ENCODE measurements at places on chromosomes 2 and 18.

DNA sequence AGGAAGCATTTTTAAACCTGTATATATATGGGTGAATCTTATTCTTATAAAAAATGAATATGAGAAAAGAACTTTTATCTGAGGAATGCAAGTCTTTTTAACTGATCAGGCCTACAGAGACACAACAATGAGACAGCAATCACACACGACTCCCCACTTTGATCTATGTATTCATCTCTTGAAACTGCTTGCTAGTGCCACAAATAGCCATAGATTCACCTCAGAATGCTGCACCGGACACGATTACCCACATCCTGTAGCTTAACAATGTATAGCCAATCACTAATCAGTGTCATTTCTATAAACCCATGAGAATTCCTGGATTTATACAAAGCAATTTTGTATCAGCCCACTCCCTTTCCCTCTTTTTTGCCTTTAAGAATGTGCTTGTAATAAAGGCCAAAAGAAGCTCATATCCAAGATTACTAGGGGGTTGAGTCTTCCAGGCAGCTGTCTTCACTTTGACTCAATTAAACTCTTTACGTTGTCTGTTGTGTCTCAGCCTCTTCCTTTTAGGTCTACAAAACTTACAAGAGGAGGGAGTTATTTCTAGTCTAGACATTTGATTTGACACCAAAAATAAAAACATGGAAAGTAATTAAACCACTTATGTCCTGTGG, 94.9 kb downstream of the MBD2 start:
- DNase-seq, result no peak

DNA sequence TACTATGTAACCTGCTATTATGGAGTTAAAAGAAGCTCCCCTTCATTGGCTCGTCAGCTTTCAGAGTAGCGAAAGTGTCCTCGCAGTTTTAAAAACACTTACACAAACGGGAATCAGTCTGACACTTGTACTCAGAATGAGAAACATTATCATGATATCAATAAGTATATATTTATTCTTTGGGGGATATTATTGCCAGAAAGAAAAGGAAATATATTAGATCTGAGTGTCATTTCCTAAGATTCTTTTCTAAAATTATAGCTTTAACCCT, 584.5 kb downstream of the ZEB2 start:
- no peak for DNase-seq

GRCh38 chr2:18659915-18660314, 70.5 kb upstream of the NT5C1B start:
- DNase-seq, result no peak

GRCh38 chr2:81714817-81715216, 1410.3 kb upstream of the LRRTM1 start:
- no peak for DNase-seq

- DNase-seq, result no peak
Measured at GRCh38 chr2:218570850-218571249, 2.2 kb downstream of the CNOT9 start.

- no peak for DNase-seq
Measured at GRCh38 chr2:70901227-70902066, 34.3 kb upstream of the ATP6V1B1 start.

DNA sequence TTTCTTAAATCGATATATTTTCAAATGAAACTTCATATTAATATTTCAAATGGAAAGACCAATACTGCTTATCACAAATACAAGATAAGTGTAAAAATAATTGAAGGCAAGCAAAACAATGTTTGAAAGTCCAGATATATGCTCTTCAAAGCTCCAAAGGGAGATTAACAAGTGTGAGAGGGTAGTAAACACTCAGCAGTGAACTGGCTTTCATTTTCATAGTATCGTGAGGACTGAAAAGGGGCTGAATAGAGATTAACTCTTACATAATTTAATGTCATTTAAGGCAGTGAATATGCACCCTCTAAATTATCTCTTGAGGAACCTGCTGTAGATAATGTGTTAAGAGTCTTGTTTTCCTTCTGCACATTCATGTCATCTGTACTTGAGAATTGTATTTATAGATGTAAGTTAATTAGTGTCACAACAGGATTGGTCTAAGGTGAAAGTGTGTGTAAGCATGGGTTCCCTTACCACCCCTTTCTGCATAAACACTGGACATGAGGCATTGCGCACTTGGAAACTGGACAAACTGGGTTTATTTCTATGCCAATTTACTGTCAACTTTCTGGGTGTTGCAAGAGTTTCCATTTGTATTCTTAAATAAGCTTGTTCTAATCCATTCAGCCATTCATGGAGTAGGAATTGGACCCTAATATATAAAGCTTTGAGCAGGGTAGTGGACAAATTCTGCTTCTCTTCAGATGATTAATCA, 76.7 kb upstream of the SESTD1 start:
- DNase-seq, result no peak
